ENCODE measurements at places on chromosomes 7 and 10.

- DNase-seq: no peak
These were observed 12.8 kb downstream of the C7orf57 start for GRCh38 chr7:48048113-48048512.

DNA sequence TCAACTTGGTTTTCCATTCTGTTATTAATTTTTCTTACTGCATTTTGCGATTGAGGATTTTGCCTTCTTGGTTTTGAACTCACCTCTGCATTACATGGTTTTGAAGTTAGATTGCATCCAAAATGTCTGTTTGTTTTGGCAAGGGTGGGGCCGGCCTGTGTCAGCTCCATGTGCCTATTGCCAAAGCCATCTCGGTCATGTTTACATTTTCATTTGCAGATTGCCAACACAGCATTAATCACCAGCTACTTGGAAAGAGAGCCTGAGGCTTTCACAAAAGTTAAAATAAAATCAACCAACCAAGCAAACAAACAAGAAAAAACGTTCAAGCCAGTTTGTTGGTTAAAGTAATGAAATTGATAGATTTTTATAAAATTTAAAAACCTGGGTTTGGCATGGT is 695.8 kb downstream of the TYW1 start:
- DNase-seq: no peak

DNA sequence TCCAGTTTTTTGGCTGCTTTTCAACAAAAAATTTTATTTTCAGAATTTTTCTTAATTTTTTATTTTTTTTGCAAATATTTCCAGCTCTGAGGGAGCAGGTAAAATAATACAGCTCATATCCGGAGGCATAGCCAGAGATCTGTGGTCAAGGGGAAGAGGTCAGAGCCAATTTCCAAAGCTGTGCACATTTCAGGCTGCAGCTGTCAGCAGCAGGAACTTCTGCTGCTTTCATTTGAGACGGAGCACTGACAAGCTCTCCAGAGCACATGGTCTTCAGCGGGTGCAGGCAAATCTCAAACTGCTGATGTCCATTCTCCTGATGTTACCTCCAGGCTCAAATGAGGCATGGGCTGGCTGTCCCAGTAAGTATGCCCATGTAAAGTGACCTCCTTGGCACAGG is 31.1 kb downstream of the SLC26A4 start:
- no peak for DNase-seq

DNA sequence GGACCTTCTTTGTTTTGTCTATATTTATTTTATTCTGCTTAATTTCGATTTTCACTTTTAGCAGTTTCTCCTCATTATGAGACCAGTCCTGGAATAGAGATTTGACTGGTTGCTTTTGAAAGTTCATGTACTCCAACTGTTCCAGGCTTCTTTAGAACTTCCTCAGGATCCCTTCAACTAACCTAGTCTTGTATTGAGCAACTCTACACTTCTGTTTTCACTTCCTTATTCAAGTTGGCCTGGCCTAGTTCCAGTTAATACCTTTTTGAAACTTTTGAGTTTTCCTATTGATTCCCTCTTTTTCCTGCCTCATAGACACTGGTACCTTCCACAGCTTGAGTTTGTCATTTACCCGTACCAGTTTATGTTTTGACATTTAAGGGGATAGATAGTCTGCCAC is 421.7 kb downstream of the ATRNL1 start:
- DNase-seq: no peak

DNA sequence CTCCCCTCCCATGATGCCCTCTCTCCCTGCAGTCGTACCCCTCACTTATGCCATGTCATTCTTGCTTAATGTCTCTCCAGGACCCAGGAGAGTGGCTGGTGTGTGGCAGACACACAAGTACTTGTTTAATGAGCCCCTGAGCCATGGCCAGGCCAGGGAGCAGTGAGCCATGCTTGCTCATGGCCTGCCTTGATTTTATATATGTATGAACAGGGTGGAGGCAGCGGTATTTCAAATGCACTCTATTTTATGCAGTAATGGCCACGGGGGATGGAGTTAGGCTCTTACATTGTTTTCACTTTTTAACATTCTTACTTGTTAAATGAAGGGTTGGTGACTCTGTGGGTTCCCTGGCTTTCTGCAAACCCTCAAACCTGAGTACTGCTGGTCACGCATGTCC is 144.8 kb downstream of the FANK1 start:
- no peak for DNase-seq

GRCh38 chr10:8133146-8133545 is 78.7 kb downstream of the GATA3 start:
- DNase-seq: peak; percentile 46

DNA sequence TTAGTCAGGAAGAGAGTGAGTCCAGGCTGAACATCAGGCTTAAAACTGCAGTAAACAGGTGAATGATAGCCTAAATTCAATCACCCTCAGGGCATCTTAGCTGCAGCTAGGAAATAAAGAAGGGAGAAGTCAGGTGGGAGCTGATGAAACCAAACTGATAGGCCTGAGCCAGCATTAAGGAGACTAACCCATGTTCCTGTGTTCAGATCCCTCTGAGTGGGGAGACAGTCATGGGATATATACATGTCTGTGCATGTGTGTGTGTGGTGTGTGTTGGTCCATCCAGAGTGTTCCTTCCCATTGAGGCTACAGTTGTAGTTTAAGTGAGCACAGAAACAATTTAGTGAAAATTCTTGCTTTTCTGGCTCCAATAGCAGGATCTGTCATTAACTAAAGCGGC is 480.9 kb downstream of the PHTF2 start:
- no peak for DNase-seq

GRCh38 chr10:53005612-53006345 is 233.2 kb upstream of the MBL2 start:
- no peak for DNase-seq

DNA sequence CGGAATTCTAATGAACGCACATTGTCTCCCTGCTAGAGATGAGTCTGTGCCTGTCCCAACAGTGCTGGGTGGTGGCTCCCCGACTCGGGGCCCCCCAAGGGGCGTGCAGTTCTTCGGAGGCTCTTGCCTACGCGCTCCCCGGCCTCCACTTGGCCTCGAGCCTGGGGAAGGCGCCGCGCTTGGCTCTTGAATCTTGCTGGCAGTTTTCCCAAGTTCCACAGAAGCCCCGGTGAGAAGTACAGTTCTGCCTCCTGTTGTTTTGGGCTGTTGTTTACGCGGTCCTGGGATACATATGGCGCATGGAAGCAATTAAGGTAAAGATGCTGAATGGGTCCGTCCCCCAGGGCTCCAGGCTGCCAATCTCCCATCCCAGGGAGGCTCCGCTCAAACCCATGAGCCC is 32.6 kb upstream of the UNCX start:
- no peak for DNase-seq

DNA sequence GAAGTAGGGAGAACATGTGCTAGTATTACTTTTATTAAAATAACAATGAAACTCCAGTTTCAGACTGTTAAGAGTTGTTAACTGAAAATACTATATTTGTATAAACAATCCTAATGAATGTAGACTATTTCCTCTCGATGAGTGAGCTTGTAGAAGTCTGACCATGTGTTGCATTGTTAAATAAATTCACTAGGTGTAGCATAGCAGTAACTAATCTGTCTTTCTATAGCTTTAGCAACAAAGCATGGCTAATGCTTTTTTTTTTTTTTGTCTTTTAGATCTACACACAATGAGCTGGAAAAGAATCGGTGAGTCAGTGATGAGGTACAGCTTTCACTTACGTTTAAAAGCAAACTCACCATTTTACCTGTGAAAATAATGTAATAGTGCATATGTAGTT is 37.1 kb downstream of the MXI1 start:
- DNase-seq: no peak

DNA sequence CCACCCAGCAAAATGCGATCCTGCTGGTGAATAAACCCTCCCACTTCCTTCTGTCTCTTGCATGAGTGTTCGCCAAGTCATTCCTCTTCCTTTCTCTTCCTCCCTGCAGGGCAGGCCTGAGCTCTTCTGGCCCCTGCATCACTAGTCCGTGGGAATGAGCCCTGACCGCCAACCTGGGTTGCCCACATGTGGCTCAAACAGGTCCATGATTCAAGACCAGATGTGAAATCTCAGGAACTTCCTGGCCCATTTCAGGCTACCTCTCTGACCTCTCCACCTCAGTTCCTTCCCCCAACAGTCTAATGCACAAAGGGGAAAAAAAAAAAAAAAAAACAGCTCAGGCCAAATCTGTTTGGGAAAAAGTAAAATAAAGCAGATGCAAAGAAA is 5.4 kb upstream of the YWHAG start:
- no peak for DNase-seq

GRCh38 chr10:120400601-120401000 is 56.4 kb upstream of the PLPP4 start:
- no peak for DNase-seq

All from stimulated activated CD4-positive, alpha-beta T cell treated with anti-CD3 and anti-CD28 coated beads, TNF-alpha, amount 100 ng/mL, for 48 hours (primary cell).